ENCODE measurements at places on chromosomes 5 and 9. TPM values are rescaled to one million over a fixed set of nuclear protein-coding genes. Genes with fewer than 3 reads are reported as not detected.

TJP2 gene
- total RNA-seq = 6.2 TPM

F12 gene
- total RNA-seq = 3.5 TPM

EGFL7 gene
- total RNA-seq = 1.9 TPM

GNE gene
- 15.2 TPM for total RNA-seq

RNF44 gene
- 88.3 TPM for total RNA-seq

ENG gene
- total RNA-seq = 22.9 TPM

DNA sequence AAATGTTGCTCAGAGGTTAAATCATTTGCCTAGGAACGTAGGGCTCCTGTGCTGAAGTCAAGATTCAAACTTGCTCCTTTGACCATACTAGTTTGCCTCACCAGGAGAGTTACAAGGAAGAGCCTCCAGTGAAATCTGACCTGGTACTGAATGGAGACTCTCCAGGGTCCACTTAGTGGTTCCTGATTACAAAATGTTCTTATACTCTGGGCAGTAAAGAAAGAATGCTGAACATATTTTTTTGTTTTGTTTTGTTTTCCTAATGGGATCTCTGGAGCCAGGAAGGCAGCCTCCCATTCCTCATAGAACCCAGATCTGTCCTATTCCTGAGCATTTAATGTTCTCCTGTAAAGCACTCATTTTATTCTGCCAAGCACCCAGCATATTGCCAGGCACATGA is 256.5 kb upstream of the CLINT1 start:
- H3K27me3 ChIP-seq = peaks cover 20% of the 10 kb centered on the region
- no peaks in the 10 kb centered on the region for H3K36me3 ChIP-seq
- no peak overlapping the region for H3K4me3 ChIP-seq
- no peak overlapping the region for H3K27ac ChIP-seq

- no peak overlapping the region for H3K4me3 ChIP-seq
- no peaks in the 10 kb centered on the region for H3K4me1 ChIP-seq
- DNase-seq = no peak
- H3K27ac ChIP-seq = no peak overlapping the region
- no peaks in the 10 kb centered on the region for H3K36me3 ChIP-seq
- H3K27me3 ChIP-seq = peaks cover 3% of the 10 kb centered on the region
These were observed 323.1 kb upstream of the DAP start for GRCh38 chr5:11084111-11084510.

DNA sequence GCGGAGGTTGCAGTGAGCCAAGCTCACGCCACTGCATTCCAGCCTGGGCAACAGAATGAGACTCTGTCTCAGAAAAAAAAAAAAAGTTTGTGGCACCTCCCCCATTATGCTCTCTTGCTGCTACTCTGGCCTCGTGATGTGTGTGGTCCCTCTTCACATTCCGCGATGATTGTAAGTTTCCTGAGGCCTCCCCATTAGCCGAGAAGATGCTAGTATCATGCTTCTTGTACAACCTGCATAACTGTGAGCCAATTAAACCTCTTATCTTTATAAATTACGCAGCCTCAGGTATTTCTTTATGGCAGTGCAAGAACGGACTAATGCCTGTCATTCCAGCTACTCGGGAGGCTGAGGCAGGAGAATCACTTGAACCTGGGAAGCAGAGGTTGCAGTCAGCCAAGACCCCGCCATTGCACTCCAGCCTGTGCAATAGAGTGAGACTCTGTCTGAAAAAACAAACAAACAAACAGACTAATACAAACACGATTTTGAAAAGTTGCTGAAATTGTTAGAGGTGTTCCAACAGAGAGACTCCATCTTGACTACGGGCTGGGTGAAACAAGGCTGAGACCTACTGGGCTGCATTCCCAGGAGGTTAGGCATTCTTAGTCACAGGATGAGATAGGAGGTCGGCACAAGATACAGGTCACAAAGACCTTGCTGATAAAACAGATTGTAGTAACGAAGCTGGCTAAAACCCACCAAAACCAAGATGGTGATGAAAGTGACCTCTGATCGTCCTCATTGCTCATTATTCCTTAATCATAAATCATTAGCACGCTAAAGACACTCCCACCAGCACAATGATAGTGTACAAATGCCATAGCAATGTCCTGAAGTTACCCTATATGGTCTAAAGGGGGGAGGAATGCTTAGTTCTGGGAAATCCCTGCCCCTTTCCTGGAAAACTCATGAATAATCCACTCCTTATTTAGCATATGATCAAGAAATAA is 8.3 kb upstream of the AFF4 start:
- H3K4me1 ChIP-seq = no peaks in the 10 kb centered on the region
- H3K27me3 ChIP-seq = no peaks in the 10 kb centered on the region
- H3K36me3 ChIP-seq = no peaks in the 10 kb centered on the region
- no peak overlapping the region for H3K4me3 ChIP-seq
- no peak overlapping the region for H3K27ac ChIP-seq

- no peak within 1 kb of the TSS for H3K4me3 ChIP-seq
- no peaks in the 10 kb centered on the region for H3K36me3 ChIP-seq
- H3K4me1 ChIP-seq = peaks cover 6% of the 10 kb centered on the region
- peaks cover 40% of the 10 kb centered on the region for H3K27me3 ChIP-seq
These were observed at the start of gene ADRA1B for GRCh38 chr5:159915904-159916840. ADRA1B (plus strand) TSS chr5:159916482; CDS start chr5:159916906, 424 bp downstream.

- H3K27ac ChIP-seq = no peak overlapping the region
- no peak overlapping the region for H3K4me3 ChIP-seq
- no peak for DNase-seq
- H3K27me3 ChIP-seq = peaks cover 3% of the 10 kb centered on the region
These were observed 310.5 kb upstream of the TRPM3 start for GRCh38 chr9:71431931-71432330.

DNA sequence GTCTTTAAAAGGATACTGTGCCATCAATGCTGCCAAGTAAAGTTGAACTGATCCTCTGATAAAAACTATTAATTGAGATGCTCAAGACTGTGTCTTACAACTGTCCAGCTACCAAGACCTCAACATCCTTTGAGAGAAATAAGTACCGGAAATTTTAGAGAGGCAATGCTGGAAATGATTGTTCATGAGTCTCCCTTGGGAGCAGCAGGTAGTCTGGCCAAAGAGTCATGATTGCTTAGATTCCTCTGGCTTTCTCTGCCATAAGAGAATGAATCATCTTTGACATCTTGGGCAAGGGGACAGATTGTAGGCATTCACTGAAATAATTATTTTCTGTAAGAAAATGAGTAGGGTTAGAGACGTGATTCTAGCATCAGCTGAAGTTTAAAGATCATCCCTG is 466.6 kb upstream of the DAB2 start:
- H3K4me3 ChIP-seq = no peak overlapping the region
- H3K4me1 ChIP-seq = no peaks in the 10 kb centered on the region
- H3K36me3 ChIP-seq = no peaks in the 10 kb centered on the region
- no peak for DNase-seq

GRCh38 chr5:149759563-149759962 is 29.5 kb downstream of the PPARGC1B start:
- peaks cover 4% of the 10 kb centered on the region for H3K4me1 ChIP-seq
- DNase-seq = no peak
- H3K27me3 ChIP-seq = no peaks in the 10 kb centered on the region
- H3K36me3 ChIP-seq = peaks cover 9% of the 10 kb centered on the region

DNA sequence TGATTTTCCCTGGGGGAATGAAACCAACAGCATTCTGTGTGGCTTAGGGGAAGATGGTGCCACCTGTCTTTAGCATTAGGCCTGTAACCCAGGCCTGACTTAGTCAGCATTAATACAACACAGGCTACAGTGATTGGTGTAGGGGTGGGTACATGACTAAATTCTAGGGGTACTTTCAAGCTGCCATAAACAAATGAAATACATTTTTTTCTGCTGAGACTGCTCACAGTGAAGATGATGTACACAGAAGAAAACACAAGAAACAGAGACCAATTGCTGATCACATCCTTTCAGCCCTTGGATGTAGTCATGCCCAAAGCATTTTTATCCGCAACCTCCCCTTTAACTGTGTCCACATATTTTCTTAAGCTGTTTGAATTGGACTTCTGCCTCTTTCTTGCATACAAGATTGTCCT is 527.2 kb downstream of the KCTD16 start:
- H3K4me3 ChIP-seq = no peak overlapping the region
- DNase-seq = no peak
- no peaks in the 10 kb centered on the region for H3K27me3 ChIP-seq

- no peak overlapping the region for H3K4me3 ChIP-seq
- H3K4me1 ChIP-seq = no peaks in the 10 kb centered on the region
- H3K27me3 ChIP-seq = no peaks in the 10 kb centered on the region
- H3K36me3 ChIP-seq = no peaks in the 10 kb centered on the region
- H3K27ac ChIP-seq = no peak overlapping the region
These were observed 132.0 kb upstream of the WWC1 start for GRCh38 chr5:168159425-168159824.
